ENCODE measurements at places on chromosomes 7 and 10. TPM values are rescaled to one million over a fixed set of nuclear protein-coding genes. Genes with fewer than 3 reads are reported as not detected.

The TMEM229A gene
- not detected for total RNA-seq

The CFAP46 gene
- 0.16 TPM for total RNA-seq

The SP4 gene
- total RNA-seq: 32.8 TPM

The EPDR1 gene
- total RNA-seq: 8.2 TPM

The NRP1 gene
- total RNA-seq: 74.7 TPM

The SORBS1 gene
- 200 TPM for total RNA-seq

The C7orf57 gene
- total RNA-seq: not detected

The TMEM26 gene
- 17.4 TPM for total RNA-seq

The KLHDC10 gene
- 28.0 TPM for total RNA-seq

DNA sequence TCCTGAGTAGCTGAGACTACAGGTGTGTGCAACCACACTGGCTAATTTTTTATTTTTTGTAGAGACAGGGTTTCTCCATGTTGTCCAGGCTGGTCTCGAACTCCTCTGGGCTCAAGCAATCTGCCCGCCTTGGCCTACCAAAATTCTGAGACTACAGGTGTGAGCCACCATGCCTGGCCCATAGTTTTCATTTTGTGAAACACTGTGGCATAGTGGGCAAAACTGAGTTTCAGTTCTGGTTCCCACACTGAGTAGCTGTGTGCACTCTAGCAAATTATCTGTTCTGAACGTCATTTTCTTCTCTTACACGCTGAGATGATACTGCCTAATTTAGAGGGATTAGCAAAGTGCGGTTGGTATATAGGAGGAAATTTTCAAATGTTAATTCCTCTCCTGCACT, 13.5 kb downstream of the ATP5MK start:
- no peak for DNase-seq

DNA sequence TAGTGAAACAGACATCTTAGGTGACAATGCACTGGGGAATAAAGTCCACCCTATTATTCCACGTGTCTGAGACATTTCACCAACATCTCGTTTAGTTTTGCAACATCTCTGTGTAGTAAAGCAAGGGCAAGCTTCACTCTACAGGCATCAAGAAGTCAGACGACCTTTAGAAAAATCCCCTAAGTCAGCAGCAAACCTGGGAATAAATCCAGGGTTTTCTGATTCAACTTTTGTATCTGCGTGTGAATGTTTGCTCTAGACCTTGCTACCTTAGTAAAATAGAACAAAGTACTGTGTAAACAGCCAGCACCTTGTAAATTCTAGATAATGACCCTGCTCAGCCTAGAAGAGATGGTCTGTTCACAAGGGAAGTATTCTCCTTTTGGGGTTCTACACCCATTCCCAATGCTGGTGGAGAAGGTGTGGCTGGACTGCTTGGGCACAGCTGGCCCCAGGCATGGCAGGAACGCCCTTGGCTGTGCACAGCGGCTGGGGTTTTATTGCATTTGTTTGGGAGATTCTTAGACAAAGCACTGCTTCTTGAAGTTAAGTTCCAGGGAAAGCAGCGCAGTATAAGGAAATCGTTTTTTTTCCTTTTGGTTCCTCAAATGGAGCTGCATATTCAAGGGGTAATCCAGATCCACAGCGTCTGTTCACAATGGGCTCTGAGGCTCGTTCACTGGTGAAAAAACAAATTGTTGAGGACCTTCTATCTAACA, 38.3 kb upstream of the GALNTL5 start:
- DNase-seq: no peak

- no peak for DNase-seq
Observed at GRCh38 chr10:102681696-102682095, 32.5 kb downstream of the ARL3 start.

DNA sequence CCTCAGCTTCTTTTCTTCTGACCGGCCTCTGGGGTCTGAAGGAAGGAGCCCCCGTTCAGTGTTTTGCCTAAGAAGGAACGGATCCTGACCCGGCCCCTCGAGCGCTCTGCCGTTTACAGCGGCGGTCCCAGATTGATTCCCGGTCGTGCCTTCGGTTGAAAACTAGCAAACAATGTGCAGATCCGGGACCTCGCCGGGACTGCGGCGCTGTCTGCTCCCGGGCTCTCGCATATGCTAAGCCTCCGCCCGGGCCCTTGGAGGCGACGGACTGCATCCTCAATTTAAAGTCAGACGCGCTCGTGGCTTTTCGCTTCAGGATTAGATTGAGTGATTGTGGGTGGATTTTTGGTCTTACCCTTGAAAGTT, 559 bp downstream of the DBF4 start:
- DNase-seq: peak; percentile 42

GRCh38 chr10:92103376-92104090, 180.0 kb downstream of the BTAF1 start:
- no peak for DNase-seq

GRCh38 chr7:47047384-47047783, 534.5 kb downstream of the TNS3 start:
- no peak for DNase-seq

DNA sequence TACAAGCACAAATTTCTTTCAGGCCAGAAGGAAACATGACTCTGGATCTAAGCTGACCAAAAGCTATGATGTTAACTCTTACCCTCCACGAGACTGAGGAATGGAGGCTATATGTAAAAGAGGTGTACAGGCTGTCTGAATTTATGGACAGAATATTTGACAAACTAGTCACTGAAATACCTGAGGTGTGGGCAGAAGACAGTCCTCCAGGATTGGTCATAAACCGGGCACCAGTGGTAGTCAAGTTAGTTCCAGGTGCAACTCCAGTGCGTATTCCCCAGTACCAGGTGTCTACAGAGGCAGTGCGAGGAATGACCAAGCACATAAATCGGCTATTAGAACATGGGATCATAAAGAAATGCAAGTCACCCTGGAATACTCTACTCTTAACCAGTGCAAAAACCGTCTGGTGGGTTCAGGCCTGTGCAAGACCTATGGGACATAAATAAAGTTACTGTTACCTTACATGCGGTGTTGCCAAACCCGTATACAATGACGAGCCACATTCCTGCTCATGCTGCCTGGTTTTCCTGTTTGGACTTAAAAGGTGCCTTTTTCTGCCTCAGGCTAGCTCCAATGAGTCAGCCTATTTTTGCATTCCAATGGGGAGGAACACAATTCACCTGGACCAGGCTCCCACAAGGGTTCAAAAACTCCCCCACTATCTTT, 6.7 kb upstream of the CYREN start:
- DNase-seq: peak; percentile 78

- peak; percentile 31 for DNase-seq
Observed at GRCh38 chr10:61904733-61905725, 3.5 kb downstream of the ARID5B start.

- no peak for DNase-seq
Observed at GRCh38 chr10:18254086-18254485, 113.9 kb downstream of the CACNB2 start.

DNA sequence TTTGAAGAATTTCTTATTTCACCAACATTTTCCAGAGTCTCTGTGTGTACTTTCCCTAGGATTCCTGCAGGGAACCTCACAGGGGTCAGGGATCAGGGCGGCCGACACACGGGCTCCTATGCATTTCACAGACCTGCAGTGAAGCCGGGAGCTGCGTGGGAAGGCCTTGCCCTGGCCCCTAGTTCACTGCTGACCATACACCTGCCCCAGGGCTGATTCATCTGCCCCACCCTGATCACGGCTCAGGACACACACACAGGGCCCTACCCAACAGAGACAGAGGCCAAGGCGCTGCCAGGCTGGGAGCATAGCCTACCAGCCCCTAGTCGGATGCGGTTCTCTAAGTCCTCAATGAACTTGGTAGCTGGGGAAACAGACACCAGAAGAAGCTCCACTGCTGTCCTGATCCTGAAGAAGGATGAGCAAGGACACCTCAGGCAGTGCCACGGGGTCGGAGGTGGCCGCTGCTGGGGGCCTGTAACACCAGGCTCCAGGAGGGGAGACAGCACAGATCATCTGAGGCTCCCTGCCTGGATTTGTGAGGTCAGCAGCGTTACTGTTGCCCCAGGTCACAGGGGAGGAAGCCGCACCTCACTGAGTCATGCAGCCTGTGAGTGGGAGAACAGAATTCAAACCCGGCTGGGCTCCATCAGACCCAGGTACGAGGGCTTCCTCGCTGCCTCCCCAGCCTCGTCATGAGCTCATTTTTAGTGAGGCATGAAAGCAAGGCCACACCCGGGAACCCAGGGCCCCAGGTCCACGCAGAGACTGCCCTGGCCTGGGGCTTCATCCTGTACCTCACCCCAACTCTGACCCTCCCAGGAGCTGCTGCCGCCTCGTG, 278.8 kb upstream of the PPP2R2D start:
- no peak for DNase-seq

- no peak for DNase-seq
Observed at GRCh38 chr10:66167816-66168215, 758.0 kb upstream of the LRRTM3 start.

DNA sequence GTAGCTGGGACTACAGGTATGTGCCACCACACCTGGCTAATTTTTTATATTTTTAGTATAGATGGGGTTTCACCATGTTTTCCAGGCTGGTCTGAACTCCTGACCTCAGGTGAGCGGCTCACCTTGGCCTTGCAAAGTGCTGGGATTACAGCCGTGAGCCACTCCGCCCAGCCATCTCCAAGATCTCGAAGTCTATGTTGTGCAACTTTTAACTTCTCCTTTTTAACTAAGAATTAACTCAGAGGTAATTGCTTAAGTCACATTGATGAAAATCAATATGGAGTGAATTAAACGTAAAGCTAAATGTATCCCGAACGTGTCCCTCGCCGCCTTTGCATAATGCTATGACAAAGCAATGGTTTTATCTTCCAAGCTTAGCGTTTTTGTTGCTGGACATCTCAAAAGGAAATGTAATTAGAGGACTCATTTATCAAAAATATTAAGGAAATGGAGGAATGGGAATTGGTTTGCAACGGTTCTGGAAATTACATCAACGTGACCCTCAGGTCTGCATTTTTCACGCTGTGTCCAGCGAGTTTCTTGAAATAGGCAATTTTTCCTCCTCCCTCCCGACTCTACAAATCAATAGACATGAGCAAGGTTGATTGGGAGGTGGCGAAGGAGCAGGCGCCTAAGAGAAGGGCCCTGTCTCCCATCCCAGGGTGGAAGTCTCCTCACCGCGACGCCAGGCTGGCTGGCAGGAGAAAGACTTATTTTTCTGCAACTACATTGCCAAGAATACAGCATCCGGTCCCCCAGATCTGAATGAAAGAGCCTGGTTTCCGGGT, 89.8 kb downstream of the TMEM130 start:
- no peak for DNase-seq

- no peak for DNase-seq
Observed at GRCh38 chr10:127737563-127738511, 852 bp downstream of the FOXI2 start.

- no peak for DNase-seq
Observed at GRCh38 chr10:10734356-10735064, 283.2 kb upstream of the CELF2 start.

DNA sequence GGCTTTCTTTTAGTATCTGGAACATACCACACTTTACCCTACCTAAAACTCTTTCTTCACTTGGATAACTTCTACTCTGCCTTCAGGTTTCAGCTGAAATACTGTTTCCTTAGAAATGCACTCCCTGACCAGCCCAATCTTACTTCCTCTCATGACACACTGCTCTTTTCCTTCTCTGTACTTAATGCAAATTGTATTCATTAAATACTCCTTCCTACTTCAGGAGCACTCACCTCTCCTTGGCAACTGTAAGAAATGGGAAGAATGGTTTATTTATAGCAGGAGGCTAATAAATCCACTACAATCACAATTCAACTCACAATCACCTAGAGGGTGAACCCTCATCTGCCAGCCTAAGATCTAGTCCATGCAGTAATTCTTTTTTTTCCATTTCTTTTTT, 15.2 kb downstream of the ZCWPW1 start:
- DNase-seq: no peak

- no peak for DNase-seq
Observed at GRCh38 chr7:138864667-138865066, 66.7 kb upstream of the ATP6V0A4 start.

- DNase-seq: no peak
Observed at GRCh38 chr10:14507781-14508180, 177.1 kb upstream of the FRMD4A start.

GRCh38 chr10:112792487-112793201, 157.4 kb upstream of the TCF7L2 start:
- DNase-seq: no peak

DNA sequence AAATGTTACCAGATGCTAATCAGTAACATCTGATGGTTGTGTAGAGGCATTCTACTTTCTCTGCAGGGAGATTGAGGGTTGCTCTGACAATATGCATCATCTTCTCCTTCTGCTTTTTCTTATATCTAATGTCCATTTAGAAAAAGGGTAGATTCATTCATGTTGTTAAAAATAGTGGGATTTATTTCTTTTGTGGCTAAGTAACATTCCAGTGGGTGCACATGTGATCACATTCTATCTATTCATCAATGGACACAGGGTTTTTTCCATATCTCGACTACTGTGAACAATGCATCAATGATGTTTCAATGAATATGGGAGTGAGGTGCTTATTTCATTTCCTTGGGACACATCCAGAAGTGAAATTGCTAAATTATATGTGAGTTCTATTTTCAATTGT, 103.9 kb downstream of the CRPPA start:
- no peak for DNase-seq

DNA sequence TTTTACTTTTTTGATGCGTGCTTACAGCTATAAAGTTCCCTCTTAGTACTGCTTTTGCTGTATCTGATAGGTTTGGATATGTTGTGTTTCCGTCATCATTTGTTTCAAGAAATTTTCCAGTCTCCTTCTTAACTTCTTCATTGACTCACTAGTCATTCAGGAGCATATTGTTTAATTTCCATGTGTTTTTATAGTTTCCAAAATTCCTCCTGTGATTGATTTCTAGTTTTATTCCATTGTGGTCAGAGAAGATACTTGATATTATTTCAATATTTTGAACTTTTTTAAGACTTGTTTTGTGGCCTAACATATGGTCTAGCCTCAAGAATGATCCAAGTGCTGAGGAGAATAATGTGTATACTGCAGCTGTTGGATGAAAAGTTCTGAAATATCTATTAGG, 75.5 kb upstream of the CREB5 start:
- no peak for DNase-seq

- no peak for DNase-seq
Observed at GRCh38 chr10:56844978-56845529, 484.0 kb upstream of the ZWINT start.

DNA sequence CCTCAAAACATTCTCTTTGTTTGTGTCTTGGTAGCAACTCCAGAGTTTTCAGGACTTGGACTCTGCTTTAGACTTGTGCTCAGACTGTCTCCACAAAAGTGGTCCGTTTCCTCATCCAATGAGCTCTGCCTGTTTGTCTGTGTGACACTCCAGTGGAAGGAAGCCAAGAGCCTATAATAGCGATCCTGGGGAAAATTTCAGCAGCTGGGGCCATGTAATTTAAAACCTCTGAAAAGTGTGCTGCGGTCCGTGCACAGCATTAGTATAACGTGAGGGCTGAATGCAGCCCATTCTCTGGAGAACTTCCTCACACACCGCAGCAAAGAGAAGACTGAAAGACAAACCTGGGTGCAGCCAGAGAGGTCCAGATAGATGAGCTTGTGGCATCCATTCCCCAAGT, at the start of gene LRRC17:
LRRC17 (plus strand) TSS at position 259 of the 400 bp plus-strand sequence. CDS start 20,914 bp downstream, outside the sequence.
- no peak for DNase-seq

- DNase-seq: no peak
Observed at GRCh38 chr10:62511656-62512055, 137.5 kb downstream of the ZNF365 start.
